ENCODE measurements at places on chromosomes 2 and 18.
A peak's percentile ranks its signal among the peaks of the same experiment; 100 is the strongest.

GRCh38 chr2:84768840-84769239 lies 112.0 kb downstream of the TRABD2A start:
- no peak for DNase-seq

- DNase-seq, result peak; percentile 83
Observed at GRCh38 chr2:12303181-12304030, 413.3 kb upstream of the TRIB2 start.

- DNase-seq, result no peak
Observed at GRCh38 chr2:217958206-217958883, 44.5 kb downstream of the TNS1 start.

GRCh38 chr18:79733135-79733701 lies 53.6 kb downstream of the CTDP1 start:
- DNase-seq, result no peak

DNA sequence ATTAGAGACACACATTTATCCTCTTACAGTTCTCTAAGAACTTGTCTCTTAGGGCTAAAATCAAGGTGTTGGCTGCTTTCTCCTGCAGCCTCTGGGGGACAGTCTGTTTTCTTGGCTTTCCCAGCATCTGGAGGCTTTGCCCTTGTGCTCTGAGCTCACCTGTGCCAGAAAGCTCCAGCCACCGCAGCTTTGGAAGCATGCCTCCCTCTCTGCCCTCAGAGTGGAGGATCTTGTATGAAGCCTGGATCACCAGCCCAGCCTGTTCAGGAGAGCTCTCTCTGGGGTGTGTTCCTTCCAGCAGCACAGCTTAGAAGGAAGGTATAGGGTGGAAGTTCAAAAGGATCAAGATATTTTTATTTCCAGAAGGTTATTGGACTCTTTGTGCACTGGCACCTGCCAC lies 53.1 kb upstream of the TPO start:
- DNase-seq, result no peak

GRCh38 chr2:120415728-120416509 lies 70.0 kb downstream of the INHBB start:
- DNase-seq, result no peak

- peak; percentile 97 for DNase-seq
Observed at GRCh38 chr2:38602732-38603401, at the start of gene HNRNPLL. Gene HNRNPLL (minus strand): TSS chr2:38602928. CDS start chr2:38602626, 302 bp downstream.

DNA sequence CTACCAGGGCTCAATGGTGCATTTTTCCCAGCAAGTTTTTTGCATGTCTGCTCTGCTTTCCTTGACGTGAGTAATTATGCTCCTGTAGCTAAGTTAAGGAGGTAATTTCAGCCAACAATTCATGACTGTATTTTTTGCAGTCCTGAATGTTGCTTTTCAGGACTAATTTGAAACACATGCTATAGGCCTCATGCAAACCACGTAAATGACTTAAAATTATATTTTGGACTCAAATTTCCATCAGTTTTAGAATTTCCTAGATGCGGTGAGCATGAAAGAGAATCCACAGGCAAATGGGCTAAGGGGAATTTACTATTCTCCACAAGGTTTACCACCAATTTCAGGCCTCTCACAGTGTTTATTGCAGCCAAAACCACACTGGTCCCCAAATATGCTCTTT lies 589.9 kb upstream of the LRRTM1 start:
- no peak for DNase-seq

DNA sequence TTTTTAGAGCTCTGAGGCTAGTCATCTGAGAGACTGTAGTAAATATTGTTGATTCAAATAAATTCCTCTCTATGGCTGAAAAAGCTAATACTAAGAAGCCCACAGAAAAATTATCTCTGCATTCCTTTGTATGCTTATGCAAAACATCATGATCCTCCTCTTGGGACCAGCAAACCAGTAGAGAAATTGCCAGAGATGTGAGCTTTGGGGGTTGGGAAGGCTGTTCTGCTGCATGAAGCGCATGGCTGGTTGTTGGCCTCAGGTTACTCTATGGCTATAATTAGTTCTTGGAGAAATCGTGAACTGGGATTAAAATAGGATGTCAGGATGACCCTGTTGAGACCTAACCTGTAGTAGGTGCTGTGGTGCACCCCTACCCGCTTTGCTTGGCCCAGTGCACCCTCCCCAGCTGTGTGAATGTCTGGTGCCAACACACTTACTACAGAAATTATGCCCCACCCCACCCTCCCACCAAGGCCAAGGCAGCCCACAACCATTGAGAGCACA lies 35.5 kb upstream of the C1D start:
- no peak for DNase-seq

DNA sequence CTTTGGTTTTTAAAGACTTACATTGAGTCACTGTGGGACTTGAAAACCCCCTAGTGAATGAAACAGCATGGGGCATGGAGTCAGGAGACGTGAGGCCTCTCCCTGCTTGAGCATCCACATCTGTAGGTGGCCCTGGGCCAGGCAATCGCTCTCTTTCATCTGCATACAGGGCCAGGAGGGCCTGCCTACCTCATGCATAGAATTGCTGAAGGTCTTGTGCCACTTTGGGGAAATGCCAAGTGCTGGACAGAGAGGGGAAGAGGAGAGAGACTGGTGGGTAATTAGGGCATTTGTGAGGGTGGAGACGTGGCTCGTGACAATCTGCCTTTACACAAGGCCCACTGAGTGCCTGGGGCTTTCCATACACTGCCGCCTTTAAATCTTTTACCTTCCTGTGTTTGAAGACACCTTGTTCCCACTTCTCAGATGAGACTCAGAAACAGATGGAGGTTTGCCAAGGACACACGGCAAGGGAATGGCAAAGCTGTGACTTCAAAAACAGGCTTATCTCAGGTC lies 322.2 kb upstream of the HS6ST1 start:
- no peak for DNase-seq

DNA sequence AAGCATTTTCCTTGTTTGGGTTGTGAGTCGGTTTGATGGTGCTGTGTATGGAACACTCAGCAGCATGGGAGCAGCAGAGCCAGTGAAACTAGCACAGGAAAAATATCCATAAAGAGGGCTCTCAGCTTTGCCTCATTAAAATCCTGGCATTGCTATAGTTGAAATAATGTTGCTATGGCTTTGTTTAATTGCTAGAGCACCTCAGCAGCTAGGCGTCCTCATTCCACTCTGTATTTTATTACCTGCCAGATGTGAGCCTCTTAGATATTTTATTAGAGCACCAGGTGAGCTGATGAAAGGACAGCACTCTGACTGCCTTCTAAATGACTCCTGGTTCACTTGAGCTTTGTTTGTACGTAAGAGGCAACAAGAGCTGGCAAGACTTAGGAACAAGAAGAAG lies 232.4 kb downstream of the MTX2 start:
- DNase-seq, result no peak

DNA sequence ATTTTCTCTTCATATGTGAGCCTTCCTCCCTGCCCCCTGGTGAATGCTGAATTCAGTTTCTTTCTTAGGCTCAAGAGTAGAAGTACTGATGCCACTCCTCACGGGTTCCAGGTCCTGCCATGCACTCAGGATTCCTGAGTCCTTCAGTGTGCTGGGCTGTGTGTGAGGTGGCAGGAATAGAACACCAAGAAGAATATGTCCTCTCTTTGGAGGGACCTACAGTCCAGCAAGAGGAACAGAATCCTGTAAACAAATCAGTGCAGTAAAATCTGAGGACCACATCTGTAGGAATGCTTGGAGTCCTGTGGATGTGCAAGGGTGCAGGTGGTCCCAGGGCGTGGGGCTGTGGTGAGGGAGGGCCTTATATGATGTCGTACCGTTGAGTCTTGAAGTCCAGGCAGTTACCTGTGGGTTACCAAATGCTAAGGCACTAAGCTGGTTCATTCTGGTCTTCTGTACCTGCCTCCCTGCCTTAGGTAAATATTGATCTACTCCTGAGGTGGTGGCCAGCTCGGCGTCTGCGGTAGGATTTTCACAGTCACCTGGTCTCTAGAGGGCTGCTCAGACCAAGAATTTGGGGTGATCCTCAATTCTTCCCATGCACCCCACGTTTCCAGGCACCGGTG lies 5.5 kb downstream of the ASAP2 start:
- DNase-seq, result no peak

DNA sequence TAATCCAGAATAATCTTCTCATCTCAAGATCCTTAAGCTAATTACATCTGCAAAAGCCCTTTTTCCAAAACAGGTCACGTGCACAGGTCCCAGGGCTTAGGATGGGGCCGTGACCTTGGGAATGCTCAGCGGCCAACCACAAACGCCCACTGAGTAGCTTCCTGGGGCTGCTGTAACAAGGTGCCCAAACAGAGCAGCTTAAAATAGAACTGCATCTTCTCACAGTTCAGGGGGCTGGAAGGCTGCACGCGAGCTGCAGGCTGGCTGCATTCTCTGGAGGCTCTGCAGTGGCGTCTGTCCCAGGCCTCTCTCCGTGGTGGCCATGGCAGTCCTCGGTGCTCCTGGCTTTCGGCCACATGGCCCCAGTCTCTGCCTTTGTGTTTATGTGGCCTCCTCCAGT lies 31.9 kb downstream of the ADI1 start:
- no peak for DNase-seq

DNA sequence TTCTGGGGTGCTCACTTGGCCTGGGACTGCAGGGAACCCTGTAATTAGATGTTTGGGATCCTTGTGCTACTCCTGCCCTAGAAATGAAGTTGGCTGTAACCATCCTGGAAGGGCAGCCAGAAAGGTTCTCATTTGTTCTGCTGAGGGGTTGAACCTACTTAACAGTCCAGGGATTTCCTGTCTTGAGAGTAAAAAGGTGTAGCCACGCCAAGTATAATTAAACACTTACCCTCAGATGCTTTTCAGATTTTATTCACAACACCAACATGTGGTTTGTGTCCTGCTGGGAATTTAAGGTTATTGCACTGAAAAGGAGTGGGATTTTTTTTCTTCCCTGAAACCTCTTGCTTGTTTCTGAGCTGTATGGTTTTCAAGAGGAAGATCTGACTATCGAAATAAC lies 222.4 kb upstream of the APCDD1 start:
- DNase-seq, result no peak

GRCh38 chr2:146258071-146258470 lies 1586.8 kb upstream of the ACVR2A start:
- DNase-seq, result no peak

GRCh38 chr2:102342888-102343287 lies 12.7 kb upstream of the IL18R1 start:
- DNase-seq, result no peak

- no peak for DNase-seq
Observed at GRCh38 chr2:26424221-26424620, 22.5 kb downstream of the DRC1 start.

GRCh38 chr2:5521461-5521860 lies 170.7 kb upstream of the SOX11 start:
- no peak for DNase-seq

GRCh38 chr2:239990966-239991365 lies 34.2 kb downstream of the NDUFA10 start:
- DNase-seq, result no peak

DNA sequence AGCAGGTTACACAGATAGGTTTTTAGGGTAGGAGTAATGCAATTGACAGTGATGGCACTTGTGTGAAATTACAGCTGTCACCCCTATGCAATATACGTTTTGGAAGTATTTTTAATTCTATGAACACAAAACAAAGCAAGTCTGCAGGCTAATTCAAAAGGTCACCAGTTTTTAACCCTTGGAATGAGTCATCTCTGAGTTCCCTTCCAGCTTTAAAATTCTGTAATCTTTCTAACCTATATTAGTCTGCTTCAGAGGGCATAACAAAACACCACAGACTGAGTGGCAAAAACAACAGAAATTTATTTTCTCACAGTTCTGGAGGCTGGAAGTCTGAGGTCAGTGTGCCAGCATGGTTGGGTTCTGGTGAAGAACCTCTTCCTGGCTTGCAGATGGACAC lies 596.9 kb upstream of the HNMT start:
- DNase-seq, result no peak

DNA sequence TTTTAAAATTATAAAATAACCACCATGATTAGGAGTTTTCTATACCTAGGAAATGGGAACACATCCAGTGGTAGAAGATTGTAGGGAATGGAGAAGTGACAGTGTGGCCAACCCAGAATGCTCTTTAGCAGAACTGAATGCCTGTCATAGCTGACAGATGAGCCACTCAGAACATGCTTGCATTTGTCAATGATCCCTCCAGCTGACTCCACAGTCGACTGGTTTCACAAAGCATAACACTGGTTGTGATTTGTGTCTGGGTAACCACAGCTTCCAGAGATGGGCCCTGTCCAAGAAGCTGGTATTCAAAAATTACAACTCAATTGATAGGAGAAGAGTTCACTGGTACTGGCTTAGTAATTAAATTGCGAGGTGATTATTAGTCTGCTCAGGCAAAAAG lies 9.0 kb upstream of the CTIF start:
- peak; percentile 77 for DNase-seq

GRCh38 chr18:26575865-26576217 lies 27.5 kb upstream of the KCTD1 start:
- no peak for DNase-seq

DNA sequence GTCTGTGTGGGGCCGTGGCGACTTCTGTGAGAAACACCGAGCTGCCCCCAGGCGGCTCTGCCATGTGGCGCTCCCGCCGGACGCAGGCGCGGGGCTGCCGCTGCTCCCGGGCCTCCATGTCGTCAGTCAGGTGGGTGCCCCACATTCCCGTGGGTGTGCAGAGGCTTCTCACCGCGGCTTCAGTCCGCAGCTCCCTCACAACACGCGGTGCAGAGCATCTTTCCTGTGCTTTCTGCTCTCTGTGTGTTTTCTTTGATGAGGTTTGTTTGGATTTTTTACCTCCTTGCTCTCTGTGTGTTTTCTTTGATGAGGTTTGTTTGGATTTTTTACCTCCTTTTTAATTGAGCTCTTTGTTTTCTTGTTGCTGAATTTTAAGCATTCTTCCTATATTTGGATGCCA lies 13.0 kb downstream of the AQP12A start:
- no peak for DNase-seq

- no peak for DNase-seq
Observed at GRCh38 chr2:95301186-95301585, 4.0 kb downstream of the KCNIP3 start.

GRCh38 chr2:12219761-12220160 lies 473.3 kb downstream of the LPIN1 start:
- DNase-seq, result no peak

DNA sequence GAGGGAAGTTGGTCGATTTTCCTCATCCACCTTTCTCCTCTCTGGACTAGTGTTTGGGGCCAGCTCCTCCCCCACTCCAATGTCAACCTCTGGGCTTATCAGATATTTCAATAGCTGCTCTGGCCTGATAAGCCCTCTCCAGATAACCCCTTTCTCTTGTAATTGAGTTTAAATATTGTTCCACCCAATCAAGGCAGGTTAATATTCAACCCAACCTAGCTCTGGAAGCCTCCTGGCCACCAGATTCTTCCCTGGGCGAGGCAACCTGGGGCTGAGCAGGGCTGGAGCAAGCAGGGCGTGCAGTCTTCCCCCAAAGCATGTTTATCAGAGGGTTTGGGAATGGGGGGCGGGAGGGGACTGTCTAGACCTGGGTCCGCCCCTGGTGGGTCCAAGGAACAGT lies 73.8 kb downstream of the TFCP2L1 start:
- DNase-seq, result no peak

DNA sequence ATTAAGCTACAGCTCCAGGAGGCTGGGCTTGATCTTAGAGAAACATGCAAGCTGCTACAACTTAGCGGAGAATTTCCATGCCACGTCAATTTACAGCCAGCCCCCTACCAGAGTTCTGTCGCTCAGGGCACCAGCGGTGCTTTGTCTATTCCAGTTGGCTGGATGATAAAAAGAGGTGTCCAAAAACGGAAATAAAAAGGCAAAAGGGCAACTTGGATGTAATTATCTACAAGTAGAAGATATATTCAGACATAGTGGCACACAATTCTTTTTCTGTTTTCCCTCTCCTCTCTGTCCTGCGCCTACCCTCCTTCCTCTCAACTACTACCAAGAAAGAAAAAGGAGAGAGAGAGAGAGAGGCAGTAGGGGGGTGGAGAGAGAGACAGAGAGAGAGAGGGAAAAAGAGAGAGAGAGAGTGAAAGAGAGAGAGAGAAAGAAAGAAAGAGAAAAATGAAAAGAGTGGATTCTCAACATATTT lies 363 bp upstream of the RFTN2 start:
- peak; percentile 76 for DNase-seq

Measured in IMR-90 (cell line).